Dermis blood vessel endothelial cell (primary cell): ENCODE measurements at places on chromosomes 11 and 22. TPM values are rescaled to one million over a fixed set of nuclear protein-coding genes. Genes with fewer than 3 reads are reported as not detected.

OR4D5 gene
- total RNA-seq, result not detected in 2 replicates

FAM227A gene
- 0.34 and 0.65 TPM in 2 replicates for total RNA-seq

GDPD4 gene
- total RNA-seq, result not detected in 2 replicates

- no peak for DNase-seq
Observed at GRCh38 chr11:117826832-117827231, 2.3 kb upstream of the FXYD2 start.

DNA sequence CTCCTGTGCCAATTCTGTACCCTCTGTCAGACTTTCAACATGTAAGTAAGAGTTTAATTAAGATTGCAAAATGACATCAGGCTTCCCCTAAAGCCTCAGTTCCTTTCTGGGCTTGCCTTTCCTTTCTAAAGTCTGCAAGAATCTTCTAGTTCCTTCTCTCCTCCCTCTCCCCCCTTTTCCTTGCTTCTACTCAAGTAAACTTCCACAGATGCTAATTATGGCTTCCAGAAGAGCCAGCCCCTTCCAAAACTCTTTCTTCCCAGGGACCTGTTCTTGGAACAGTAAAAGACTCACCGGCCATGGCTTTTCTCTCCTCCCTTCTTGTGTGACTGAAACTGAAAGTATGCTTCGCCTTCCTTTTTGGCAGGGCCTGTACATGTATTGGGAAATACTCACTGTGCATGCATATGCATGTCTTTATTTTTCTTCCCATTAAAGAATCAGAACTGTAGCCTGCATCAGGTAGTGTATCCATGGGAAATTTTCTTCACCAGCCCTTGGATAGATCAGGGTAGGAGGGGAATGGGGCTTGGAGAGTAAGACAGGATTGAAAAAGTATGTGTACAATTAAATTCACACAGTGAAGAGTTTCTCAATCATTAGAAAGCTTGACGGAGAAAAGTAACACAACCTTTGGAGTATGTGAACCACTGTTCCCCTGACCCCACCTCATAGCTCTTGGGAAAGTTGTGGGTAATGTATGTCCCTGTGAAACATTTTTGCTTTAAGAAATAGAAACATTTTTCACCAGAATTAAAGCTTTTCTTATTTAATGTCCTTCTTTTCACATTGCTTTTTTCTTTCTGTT lies at the start of gene CASP1:
Gene CASP1 (minus strand): TSS at position 332 of the 808 bp plus-strand sequence. CDS start 31 bp downstream, at position 301.
- DNase-seq, result peak; percentile 65

DNA sequence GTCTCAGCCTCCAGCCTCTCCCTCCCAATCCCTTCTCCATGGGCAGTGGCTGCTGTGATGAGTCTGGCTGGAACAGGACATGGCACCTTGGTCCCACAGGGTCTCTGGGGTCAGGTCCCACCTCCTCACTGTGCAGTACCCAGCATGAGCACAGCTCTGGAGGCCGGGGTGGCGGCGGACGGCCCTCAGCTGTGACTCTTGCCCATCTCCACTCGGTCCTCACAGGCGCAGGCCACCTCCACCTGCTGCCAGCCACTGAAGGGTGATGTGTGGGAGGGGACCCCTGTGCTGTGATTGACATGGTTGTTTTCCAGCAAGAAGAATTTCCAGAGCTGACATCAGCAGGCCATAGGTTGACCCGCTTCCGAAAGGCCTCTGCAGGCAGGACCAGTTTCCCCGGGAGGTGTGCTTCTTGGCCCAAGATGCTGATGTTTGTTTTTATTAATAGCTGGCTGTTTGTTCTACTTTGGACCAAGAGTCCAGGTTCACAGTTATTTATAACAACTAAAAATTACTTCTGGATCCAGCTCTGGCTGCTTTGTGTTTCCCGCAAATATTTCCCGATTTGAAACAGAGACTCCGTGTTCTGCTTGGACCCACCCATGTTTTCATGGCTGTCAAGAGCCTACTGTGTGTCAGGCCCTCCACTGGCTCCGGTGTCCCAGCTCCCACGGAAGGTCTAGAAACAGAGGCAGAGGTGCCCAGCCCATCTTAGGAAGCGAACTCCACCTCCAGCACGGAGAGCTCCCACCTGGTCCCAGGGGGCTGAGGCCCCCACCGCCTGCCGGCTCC lies 45.7 kb downstream of the SCUBE1 start:
- no peak for DNase-seq

- DNase-seq, result no peak
Observed at GRCh38 chr11:44010789-44011251, 37.0 kb upstream of the ACCSL start.

DNA sequence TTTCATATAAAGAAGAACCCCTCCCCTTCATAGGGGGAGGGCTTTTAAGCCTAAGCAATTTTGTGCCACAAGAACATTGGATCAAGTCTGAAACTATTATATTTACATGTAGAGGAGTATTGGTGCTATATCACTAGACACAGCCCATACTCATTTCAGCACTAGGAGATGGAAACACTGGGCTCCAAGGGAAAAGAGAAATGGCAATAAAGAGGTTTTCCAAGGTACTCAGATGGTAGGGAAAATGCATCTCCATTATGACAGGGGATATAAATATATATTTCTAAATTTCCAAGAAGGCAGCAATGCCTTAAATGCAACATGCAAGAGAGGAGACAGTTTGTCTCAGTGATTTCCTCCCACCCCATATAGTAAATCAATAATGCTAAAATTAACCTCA lies 209.0 kb downstream of the RAB38 start:
- no peak for DNase-seq

DNA sequence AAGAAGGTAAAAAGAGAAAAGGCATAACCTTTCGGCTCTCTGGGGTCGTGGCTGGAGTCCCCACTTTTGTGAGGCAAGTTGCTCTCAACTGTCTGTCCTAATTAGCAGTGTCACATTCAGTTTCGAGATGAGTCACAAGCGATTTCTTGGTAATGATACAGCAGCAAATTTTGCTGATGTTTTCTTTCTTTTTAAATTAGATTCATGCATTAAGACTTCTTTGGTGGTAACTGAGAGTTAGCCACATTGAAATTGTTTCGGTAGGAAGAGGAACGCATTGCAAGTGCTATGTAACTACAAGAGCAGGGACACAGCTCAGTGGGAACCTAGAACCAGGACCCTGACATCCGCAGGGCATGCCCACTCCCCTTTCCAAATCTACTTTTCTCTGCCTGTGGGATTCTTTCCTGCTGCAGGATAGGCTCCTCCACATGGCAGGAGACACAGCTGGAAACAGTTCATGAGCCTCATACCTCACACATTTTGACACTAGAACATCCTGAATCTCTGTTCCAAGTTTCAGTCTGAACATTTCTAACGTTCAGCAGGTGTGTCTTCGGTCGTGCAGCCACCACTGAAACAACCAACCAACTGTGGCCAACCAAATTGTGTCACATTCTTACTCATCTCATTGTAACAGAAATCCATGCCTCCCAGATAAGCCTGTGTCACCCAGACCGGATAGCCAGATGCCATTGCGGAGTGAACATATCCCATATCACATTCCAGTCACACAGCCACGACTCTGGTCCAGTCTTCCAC lies 987.6 kb downstream of the NTM start:
- no peak for DNase-seq
